Stimulated activated CD4-positive, alpha-beta T cell treated with anti-CD3 and anti-CD28 coated beads, Interleukin-1b, Interleukin-23, amount 100 ng/mL, for 4 hours (primary cell): ENCODE measurements at places on chromosomes 13 and 19.
A peak's percentile ranks its signal among the peaks of the same experiment; 100 is the strongest.

DNA sequence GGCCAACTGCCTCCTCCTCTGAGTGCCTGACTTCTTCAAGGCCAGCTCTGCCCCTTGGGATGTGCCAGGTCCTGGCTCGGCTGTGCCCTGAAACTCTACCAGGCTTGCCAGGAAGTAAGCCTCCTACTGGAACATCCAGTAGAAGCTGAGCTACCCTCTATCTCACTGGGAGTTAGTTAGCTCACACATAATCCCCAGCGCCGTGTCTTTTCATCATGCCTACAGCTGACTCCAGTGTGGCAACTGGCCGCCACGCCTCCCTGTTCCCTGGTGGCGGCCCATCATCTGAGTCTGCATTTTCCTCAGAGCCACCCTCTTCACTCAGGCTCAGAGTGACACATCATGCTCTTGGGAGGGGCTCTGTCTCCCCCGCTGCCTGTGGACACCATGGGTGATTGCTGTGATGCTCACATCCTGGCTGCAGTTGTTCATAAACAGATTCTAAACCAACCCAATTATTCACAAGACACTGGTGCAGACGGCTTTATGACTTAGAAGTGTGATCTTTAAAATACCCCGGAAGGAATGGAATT is 131.9 kb upstream of the IRS2 start:
- no peak for DNase-seq

GRCh38 chr19:34766386-34766785 is 6.6 kb downstream of the ZNF599 start:
- no peak for DNase-seq

GRCh38 chr13:40069173-40070044 is 413.9 kb downstream of the COG6 start:
- DNase-seq, result peak; percentile 73

DNA sequence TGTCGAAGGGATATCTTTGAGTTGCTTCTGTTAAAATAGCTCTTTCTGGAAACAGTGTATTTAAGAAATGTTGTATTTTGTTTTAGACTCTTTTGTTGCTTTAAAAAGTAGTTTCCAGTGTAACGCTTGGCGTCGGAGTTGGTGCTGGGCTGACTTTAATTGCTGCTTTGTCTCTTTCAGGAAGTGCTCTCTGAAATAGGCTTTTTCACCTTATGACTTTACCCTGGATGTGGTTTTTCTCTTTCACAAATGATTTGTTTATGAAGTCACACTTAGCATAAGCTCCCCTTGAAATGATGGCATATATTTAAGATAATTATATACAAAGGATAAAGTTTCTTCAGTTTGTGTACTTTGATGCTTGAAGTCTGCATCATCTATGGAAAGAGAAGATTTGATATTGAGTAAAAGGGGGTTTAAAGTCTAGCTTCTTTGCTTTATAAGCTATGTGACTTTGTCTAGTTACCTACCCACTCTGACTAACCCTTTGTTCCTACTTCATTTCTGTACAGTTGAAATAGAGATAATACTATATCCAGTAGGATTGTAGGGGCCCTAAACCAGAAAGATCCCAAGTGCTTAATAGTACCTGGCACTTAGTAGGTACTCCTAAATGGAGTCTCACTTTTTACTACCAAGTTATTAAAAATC is at the start of gene GPR18:
Gene GPR18, minus strand, starts transcription at position 170 of the 651 bp plus-strand sequence. CDS start 2,507 bp downstream, outside the sequence.
- no peak for DNase-seq

DNA sequence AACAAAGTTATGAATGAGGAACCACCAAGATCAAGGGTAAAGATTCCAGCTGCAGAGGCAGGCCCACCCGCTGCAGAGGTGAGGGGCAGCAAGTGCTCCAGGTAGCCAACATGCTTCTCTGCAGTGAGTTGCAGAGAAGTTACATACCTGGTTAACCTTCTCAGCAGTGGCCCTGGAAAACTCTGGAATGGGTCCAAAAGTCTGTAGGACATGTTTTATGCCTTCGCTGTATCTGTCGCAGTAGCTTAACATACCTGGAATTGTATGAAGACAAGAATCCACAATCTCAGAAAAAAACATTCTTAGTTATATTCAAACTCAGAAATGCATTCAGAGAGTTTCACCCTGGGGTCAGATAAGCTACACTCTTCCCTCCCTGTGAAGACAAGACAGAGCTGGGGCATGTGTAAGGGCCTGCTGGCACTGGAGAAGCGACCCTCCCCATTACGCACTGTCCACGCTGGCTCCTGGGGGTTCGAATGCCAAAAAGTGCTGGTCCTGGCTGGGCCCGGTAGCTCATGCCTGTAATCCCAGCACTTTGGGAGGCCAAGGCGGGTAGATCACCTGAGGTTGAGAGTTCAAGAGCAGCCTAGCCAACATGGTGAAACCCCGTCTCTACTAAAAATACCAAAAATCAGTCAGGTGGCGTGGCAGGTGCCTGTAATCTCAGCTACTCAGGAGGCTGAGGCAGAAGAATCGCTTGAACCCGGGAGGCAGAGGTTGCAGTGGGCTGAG is 121.0 kb downstream of the CRYL1 start:
- DNase-seq, result no peak

- DNase-seq, result no peak
These were observed 313.3 kb downstream of the ENOX1 start for GRCh38 chr13:43473437-43473836.

DNA sequence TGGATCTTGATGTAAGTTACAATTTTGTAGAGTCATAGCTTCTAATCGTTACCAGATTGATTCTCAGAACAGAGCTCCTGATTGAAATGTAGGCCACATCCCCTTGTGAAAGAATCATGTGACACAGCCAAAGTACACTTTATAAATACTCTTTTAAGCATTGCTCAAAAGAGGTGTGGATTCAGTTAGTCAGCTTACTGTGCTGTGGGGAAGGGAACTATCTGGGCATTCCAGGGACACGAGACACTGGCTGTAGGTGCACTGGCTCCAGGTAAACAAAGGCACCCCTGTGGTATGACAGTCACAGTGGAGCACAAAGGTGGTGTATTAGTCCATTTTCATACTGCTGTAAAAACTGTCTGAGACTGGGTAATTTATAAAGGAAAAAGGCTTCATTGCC is 222.8 kb downstream of the LIG4 start:
- DNase-seq, result no peak

- peak; percentile 25 for DNase-seq
These were observed at the start of gene CEACAM21 for GRCh38 chr19:41575998-41576397. TSS of gene CEACAM21 (plus strand) at chr19:41576166. CDS start at chr19:41576275, 109 bp downstream.

- no peak for DNase-seq
These were observed 159.5 kb upstream of the EDNRB start for GRCh38 chr13:78078168-78078567.

DNA sequence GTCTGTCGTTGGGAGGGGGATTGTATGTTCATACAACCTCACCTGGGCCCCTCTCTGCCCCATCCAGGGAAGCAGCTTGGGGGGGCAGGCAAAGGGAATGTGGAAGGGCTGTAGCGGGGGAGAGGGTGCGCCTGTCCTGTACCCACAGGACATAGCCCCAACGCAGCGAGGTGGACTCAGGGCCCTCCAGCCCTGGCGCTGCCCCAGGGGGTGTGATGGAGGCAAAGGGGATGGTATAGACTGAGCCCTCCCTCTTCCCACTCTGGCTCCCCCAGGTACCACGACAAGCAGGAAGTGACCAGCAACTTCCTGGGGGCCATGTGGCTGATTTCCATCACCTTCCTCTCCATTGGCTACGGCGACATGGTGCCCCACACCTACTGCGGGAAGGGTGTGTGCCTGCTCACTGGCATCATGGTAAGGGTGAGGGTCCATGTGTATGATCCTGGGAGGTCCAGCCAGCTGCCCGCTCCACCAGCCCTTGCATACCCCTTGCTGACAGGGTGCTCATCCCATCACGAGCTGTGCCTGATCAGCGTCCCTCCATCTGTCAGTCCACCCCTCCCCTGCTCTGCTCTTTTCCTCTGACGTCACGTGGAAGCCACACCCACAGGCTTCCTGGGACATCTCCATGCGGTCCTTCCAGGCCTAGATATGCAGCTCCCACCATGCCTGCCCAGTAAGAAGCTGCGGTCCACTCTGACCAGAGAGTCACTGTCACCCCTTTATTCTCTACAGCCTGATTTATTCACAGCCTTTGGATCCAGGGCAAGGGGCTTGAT is 18.3 kb downstream of the KCNN1 start:
- DNase-seq, result no peak

DNA sequence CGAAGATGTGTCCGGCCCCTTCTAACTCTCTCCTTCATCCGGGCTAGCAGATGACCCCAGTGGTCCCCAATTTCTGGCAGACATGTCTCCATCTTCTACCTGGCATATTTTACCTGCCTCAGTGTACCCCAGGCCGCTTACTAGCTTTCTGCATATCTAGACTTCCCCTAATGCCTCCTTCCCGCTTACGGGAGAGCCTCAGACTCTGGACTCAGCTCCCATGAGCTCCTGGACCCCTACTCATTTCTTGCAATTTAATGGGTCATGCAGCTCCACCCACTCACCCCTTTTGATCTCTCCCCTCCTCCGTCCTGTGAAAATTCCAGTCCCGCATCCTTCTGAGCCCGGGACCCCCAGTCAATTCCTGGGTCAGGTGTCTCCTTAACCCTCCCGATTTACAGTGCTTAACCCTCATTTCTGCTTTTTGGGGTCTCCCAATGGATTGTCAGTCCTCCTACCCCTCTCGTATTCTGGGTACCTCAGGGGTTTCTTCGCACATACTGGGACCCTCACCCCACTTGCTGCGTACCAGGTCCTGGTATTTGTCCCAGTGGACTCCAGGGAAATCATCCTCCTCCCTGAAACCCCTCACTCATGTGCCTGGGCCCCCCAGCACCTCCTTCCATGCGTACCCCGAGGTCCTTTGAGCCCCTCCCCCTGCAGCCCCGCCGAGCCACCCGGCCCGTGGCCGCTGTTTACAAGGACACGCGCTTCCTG is 500 bp upstream of the JUNB start:
- DNase-seq, result no peak

DNA sequence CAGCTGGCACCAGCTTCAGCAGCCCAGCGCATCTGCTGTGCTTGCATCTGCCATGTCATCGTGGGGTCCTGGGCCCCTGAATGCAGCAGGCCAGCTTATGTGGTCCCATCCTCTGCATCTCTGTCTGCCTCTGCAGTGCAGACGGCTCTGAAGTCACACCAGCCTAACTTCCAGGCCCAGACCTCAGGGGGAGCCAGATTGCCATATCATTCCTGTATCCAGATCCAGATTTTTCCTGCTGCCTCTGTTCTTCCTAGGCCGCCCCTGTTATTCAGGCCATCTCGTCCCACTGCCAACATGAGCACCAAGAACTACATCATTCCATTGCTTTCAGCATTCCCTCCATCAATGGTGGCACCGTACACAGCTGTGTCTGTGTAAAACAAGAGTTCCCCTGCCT is 571.6 kb downstream of the UQCRFS1 start:
- DNase-seq, result no peak

DNA sequence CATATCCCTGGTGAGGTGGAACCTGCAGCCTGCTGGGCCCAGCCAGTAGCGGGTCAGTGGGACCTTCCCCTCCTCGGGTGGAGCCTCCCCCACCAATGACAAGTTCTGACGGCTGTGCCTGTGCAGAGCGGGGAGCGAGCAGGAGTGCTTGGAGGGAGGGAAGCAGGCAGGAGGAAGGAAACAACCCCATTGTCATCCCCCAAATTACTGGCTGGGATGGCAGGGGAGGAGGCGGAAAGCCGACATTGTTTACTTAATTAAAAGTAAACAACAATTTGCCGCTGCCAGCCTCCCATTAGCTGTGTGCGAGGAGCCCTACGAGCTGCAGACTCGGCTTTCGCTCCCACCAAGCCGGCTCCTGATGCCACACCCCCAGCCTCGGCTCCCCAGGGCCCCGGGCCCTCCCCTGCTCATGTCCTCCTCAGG is 45.5 kb downstream of the LYL1 start:
- DNase-seq, result no peak

GRCh38 chr13:56903710-56904282 is 236.9 kb upstream of the PRR20A start:
- no peak for DNase-seq

DNA sequence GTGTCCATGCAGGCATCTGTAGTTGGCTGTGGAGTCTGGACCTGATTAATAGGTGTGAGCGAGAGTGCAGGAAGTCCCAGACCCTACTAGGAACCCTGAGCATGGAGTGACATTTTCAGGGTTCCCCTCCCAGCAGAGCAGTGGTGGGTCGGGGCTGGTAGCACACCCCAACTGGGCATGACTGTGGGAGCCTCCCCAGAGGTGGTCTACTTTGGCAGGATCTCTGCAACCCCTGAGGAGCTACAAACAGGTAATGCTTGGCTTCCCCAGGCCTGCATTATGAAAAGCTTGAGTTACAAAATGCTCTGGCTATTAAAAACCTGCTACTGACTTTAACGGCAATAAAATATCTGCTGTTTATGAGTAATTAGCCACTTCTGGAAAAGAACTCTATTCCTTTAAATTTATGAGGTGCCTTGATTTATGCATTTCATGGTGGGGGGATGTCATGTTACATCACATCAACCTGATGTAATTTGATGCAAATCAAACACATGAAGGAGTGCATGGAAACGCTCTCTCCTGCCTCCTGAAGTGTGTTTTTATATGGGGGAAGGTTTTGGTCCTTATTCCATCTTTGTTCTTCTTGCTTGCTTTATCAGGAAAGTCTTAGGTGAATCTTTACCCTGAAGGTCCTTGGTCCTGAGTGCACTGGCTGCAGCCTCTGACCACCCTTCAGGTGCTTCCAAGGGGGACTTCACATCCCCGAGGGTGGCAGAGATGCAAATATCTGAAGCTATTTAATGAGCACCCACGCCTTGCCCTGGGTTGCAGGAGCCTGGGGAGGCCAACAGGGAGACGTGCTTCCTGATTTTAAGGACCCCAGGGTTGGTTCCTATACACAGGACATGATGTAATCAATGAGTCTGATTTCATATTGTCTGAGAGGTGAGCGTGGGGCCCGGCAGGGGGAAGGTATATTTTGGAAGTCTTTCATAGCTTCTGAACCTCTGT is 54.0 kb downstream of the ZNF536 start:
- no peak for DNase-seq

DNA sequence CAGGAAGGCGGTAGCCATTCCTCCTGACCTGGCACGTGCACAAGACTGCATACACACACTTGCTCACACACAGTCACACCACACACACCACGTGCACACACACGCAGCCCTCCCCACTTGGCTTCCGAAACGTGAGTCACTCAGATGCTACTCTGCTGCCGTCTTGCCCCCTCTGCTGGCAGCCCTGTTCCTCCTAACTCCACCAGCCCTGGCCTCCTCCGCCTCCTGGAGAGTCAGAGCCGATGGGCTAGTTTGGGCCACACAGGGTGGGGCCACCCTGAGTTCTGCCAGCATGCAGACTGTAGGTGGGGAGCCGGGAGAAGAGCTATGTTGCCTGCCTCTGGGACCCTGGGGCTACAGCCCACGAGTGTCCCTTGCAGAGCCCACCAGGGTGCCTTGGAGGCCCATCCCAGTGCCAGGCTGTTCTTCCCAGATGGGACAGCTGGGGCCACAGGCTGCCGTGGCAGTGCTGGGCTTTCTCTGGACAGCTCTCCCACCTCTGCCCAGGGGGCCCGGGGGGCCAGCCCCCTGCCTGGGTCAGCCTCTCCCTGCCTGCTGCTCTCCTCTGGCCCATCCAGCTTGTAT is 12.1 kb downstream of the PIN1 start:
- peak; percentile 41 for DNase-seq

DNA sequence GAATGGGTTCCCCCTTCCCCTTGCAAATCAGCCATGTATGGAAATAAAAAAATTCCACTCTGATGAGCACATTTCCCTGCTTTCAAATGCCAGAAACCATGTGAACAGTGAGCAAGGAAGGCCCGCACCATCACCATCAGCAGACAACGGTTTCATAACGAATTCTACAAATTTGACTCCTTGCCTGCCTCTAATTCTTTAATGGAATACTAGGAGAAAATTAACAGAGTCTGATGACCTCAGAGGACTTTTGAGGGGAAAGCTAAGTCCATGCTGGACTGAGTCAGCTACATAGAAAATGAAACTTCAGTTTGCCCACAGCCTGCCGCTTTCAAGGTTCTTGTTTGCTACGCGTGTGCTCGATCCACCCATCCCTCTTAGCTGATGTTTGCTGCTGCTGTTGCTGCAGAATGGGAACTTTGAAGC is 46.7 kb upstream of the KL start:
- no peak for DNase-seq
